ENCODE measurements at places on chromosomes 1 and 21.

- DNase-seq, result no peak
Measured at GRCh38 chr21:45248893-45249381, 38.8 kb downstream of the POFUT2 start.

DNA sequence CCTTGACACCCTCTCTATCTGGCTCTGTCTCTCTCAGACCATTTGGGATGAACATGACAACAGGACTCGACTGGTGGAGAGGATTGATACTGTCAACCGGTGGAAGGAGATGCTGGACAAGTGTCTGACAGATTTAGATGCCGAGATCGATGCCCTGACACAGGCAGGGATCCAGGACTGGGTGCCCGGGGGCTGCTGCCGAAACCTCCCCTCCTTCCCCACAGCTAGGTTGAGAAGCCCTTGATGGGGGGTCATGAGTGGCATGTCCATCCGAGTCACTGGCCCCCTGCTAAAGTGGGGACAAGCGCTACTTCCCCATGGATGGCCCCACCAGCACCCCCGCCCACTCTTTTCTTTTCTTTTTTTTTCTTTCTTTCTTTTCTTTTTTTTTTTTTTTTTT lies 1.2 kb downstream of the TEKT2 start:
- DNase-seq, result no peak

DNA sequence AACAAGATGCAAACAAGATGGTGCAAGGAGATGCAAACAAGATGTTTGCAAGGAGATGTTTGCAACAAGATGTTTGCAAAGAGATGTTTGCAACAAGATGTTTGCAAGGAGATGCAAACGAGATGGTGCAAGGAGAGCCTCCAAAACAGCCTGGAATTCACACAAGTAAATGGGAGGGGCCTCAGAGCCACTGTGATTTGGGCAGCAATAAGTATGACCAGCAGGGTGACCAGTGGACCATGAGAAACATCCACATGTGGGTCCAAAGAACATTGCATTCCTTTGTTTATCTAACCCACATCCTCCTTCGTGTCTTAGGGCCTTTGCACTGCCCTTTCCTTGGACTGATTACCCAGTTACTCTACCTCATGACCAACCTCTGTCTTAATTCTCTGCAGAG lies 162.9 kb downstream of the PLPP3 start:
- DNase-seq, result no peak

DNA sequence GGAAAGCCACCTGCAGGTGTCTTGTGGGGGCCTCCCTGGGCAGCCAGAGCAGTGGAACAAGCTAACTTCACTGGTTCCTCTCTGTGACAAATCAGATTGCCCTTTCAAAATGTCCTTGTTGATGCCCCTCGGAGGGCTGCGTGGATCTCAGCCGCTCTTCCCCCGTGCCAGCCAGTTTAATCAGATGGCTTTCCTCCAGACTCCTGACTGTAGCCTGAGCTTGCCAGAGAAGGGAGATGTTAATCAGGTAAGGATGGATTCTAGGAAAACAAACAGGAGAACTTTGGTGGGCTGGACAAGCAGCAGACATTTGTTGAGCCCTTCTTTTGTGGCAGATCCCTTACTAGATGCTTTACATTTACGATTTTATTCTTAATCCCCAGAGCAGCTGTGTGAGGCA lies 88.2 kb downstream of the DMRTA2 start:
- DNase-seq, result no peak
